RWPE2 (cell line): ENCODE measurements at places on chromosomes 7 and 10.

- no peak for DNase-seq
Measured at GRCh38 chr10:75083972-75084833, 27.3 kb upstream of the SAMD8 start.

DNA sequence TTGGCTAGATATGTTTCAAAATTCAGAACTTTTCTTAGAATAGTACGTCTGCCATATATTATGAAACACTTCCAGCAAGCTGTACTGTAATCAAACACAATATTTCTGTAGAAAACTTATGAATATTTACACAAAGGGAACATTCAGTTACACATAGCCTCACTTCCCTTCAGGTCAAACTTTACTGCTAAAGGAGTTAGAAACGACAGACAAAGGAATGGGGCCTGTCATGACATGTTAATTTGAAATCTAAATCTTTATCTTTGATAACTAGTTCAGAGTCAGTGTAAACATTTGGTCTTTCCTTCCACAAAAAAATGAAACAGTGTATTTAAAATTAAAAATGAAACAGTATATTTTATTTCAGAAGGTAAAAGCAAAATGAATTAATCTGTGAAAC is 1.0 kb upstream of the CROT start:
- no peak for DNase-seq

GRCh38 chr10:84177541-84178141 is 4.0 kb downstream of the GPR15LG start:
- DNase-seq: no peak

DNA sequence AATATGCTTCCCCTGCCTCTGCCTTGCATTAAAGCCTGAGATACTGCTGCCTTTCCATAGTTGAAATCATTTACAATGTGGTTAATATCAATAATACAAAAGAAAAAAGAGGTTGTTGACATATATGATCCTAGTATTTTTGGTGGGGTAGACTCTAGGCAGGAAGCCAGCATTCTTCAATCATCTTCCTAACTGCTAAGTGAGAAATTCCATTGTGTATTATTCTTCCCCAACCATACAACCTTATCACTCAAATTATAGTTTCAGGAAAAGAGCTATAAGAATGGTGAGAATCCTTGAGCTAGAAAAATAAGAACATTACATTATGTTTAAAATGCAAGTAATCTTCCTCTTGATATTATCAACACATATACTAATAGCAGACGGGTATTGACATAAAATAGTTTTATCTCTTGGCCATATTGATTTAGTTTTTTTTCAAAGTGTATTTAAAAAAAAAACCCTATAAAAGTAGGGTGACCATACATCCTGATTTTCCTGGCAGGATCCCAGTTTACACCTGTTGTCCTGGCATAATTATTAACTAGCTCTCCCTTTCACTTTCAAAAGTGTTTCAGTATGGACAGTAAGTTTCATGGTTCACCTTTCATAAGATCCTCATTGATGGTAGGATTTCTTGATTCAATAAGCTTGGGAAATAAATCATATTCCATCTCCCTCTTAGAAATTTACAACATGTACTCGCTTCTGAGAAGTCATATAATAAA is 33.4 kb upstream of the WASL start:
- no peak for DNase-seq

- no peak for DNase-seq
Measured at GRCh38 chr10:19811540-19811939, 4.7 kb upstream of the PLXDC2 start.

DNA sequence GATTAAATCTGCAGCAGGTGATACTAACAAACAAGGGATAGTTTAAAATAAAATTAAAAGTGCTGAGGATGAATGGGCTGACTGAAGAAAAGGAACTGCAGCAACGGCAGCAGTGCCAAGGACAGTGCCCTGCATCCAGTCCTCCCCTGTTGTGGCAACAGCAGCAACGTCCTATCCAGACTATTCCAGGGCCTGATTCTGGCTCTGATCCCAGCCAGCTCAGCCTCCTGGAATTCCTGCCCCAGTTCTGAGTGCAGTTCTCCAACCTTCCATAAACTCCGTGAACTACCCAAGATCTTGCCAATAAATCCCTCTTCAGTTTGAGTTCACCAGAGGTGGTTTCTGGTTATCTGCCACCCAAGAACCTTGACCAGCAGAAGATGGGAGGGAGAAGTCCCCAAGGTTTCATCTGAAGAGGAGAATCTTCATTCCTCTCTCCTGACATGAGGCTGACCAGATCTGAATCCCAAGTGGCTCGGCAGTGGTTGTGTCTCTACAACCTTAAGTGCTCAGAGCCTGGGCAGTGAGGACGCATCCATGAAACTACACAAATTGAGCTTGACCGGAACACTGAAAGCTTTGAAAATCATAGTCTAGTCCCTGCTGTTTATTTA is 115.8 kb downstream of the SORBS1 start:
- DNase-seq: no peak

DNA sequence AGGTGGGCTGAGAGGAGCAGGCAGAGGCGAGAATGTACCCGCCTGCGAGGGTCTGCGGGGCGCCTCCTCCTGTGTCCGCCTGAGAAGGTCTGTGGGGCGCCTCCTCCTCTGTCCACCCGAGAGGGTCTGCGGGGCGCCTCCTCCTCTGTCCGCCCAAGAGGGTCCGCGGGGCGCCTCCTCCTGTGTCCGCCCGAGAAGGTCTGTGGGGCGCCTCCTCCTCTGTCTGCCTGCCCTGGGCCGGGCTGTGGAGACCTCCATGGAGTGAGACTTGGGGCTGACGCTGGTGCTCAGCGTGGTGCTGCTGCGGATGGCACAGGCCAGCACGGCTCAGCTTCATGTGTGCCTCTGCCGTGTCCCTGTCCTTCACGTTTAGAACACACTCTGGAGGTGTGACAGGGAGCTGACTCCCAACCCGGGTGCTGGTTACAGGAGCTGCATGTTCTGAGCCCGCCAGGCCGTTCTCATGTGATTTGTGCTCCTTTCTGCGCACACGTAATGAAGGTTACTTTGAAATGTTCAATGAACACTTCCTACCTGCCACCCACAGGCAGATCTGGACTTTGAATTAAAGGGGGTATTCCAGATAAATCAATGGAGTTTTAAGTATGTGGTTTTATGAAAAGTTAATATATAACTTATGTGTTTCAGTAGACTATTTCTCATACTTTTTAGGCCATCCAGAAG is 20.5 kb upstream of the GET4 start:
- peak; percentile 58 for DNase-seq

GRCh38 chr7:128741491-128741890 is 2.3 kb downstream of the CALU start:
- no peak for DNase-seq

DNA sequence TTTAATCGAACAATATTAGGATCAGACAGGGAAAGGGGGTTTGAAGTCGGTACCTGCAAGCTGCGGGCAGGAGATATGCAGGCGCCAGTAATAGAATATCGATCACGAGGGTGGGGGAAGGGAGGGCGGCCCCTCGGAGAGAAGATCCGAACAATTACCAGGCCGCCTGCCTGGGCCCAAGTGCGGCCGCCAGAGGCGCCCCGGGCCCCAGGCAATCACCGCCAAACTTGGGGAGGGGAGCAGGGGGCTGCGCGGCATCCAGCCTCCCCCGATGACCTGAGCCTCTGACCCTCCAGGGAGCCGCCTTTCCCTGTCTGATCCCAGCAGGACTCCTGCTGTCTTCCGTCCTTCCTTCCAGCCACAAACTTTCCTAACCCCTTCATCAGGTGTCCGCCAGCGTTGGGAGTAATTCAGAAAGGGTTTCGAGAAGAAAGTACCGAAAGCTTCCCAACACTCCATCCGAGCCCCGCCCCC is 1.1 kb downstream of the NKX1-2 start:
- no peak for DNase-seq

DNA sequence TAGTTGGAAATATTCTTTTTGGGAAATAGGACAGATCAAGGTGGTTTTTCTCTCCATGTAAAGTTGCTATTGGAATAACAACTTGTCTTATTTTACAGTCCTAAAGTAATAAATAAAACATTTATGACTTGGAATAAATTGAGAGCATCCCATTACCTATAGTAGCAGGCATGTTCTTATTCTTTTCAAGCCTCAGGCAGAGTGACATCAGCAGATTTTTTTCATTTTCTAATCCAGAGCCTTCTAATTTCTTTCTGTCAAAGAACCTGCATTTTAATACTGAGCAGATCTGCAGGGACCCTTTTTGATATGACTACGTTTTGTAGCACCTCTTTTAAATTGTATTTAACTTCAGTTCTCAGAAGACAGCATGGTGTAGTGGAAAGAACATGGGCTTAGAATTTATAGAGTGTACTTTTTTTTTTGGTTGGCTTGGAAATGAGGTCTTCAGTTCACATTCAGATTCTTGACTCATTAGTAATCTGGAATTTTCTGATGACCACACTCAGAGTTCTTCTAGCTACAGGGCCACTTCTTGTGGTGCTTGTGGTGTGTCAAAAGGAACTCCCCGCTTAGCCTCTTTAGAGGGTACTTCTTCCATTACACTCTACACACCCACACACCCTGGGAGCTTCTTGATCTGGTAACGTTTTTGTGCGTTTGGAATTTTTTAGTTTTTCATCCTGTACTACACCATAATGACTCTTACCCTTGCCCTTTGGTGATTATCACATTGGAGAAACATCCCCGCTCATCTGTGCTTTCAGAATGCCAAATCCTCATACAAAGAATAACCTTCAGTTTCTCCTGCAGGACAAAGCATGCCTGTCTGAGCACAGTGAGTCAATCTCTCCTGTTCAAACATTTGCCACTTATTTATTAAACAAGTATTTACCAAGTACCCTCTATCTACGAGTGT is 34.6 kb downstream of the AGK start:
- no peak for DNase-seq

DNA sequence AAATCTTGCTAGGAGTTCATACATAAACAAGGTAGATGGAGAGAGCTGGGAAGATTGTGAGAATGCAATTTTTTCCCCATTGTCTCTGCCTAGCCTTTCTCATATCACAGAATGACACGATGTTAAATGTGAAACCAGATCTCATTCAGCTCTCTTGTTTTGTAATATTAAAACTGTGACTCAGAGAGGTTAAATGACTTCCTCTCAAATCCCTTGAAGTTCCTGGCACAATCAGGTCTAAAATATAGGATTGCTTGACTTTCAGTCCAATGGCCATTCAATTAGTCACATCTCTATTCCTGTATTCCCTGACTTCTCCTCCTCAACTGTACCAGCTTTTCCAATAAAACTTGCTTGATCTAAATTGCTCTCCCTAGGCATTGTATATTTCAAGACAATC is 3.1 kb downstream of the ANKRD22 start:
- DNase-seq: no peak

GRCh38 chr7:33671531-33672262 is 233.6 kb upstream of the BMPER start:
- no peak for DNase-seq
